ENCODE measurements at places on chromosomes 4 and X.
A peak's percentile ranks its signal among the peaks of the same experiment; 100 is the strongest.

GRCh38 chr4:85717847-85718246 is 242.9 kb downstream of the ARHGAP24 start:
- DNase-seq, result no peak

DNA sequence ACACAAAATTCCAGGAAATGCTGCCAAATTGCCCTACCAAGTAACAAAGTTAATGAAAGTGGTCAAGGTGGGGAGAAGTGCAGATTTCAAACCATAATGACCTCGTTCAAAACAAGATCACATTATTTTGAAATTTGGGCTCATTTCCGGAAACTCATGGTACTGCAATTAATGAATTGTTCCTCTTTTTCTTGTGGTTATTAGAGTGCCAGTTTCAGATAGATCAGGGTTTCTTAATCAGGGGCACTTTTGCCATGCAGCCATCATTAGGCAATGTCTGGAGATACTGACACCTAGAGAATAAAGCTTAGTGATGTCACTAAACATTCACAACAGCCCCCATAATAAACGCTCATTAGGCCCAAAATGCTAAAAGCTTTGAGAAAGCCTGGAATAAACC is 381.5 kb upstream of the GALNT7 start:
- no peak for DNase-seq

- DNase-seq, result no peak
Measured at GRCh38 chrX:16060252-16060651, 63.1 kb upstream of the GRPR start.

GRCh38 chr4:39406763-39407583 is at the start of gene KLB:
Gene KLB (plus strand): TSS chr4:39406930. CDS start chr4:39406950, 20 bp downstream.
- no peak for DNase-seq

DNA sequence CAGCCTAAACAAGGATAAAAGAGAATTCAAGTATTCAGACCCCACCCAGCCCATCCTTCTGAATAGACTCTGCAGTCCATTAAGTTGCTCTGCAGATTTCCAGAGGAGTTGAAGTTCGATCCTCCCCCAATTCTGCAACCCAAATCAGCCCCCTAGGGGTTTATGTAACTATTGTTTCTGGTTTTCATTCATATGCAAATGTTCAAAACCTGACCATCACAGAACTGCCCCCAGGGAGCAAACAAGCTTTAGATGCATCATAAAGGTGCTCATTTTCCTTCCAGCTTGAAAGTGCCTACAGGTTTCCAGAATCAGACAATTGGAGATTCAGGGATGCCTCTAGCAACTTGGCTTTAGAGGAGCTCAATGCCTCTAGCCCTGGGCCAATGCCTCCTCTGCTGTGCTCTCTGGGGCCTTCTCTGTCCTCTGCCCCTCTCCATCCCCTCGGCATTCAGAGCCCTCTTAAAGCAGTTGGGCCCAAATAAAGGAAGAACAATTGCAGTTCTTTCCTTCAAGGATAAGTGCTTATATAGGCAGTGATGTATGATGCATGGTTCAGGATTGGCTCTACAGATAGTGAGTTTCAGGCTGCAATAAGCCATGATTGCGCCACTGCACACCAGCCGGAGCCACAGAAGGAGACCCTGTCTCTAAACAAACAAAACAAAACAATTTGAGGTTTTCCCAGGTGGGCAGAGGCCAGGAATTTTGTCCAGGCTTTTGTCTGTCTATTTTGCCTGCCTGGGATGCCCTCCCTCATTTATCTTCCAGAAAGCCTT is 23.5 kb upstream of the SPINK2 start:
- DNase-seq, result no peak

GRCh38 chr4:159505266-159505975 is 402.5 kb downstream of the RAPGEF2 start:
- DNase-seq, result no peak

DNA sequence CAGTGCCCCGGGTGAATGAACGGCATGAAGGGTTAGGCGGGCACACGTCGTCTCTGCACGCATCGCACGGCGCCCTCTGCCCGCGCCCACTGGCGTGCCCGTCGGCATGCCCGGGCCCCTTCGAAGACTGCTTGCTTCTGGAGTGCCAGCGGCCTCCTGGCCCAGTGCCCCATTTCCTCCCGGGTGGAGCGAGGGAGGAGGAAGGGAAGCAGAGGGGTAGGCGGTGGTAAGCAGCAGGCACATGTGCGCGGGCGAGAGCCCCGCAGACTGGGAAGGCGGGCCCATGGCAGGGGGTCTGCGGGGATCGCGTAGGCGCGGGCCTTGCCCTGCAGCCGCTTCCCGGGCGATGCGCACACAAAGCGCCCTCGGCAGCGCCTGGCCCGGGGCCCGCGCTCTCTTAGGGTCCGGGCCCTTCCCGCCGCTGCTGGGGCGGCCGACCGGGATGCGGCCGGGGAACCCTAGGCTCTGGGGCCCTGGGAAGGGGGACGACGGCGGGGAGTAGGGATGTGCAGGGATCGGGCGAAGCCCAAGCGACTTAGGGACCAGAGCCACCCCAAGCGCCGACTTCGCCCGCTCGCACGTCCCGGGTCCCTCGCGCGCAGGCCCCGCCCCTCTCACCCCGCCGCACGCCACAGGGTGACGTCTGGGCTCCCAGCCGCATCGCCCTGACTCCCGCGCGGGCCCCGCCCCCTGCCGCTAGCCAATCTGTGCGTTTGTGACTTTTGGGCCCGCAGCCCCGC is 866 bp upstream of the EMD start:
- DNase-seq, result peak; percentile 54

DNA sequence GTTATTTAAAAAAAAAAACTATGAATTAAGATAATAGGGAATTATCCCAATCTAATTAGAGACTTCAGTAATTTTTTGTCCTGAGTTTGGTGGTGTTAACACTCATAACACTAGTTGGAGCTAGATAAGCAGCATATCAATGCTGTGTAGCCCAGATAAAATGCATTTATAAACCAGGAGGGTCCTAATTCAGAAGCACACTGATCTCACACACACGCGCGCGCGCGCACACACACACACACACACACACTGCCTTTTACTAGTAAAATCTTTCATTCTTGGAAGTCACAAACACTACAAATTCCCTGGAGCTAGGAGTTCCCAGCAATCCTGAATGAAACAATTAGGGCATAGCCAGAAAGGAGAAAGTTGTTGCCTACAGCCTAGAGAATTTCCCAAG is 3.2 kb downstream of the UNC5C start:
- DNase-seq, result no peak

- DNase-seq, result no peak
Measured at GRCh38 chr4:7679406-7680040, 244.8 kb upstream of the PSAPL1 start.

GRCh38 chrX:57817302-57817701 is 93.0 kb downstream of the ZXDA start:
- DNase-seq, result peak; percentile 2

- DNase-seq, result no peak
Measured at GRCh38 chr4:1237981-1238675, 10.8 kb downstream of the CTBP1 start.

GRCh38 chr4:143616771-143617170 is 83.7 kb downstream of the FREM3 start:
- no peak for DNase-seq

DNA sequence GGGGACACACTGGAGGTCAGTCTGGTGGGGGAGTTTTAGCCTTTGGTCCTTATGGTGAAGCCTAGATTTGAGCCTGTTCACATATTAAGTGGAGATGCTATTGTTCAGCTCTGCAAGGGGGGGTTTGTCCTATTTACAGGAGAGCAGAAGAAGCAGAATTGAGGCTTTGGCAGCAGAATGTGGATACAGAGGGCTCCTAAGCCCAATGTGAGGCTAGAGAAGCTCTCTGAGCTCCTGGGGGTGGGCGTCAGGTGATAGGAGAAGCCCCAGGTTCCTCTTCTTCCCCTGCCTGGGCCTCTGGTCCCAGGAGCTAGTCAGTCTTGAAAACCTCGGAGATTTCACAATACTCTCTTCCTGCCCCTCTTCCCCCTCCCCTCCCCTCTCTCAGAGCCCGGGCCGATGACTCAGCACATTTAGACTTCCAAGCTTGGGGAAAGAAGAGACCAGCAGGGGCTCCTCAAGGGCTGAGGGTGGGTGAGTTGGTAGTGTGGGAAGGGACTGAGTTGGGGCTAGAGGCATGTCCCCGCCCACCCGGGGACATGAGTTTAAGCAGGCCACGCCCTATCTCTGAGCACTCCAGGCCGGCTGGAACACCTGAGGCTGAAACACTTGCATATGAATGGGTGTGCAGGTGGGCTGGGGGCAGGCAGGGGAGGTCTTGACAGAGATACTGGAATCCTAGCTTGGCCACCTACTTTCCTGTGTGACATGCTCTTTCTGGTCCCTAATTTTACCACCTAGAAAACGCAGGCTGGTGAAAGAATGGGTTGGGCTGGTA is 3.4 kb downstream of the TFE3 start:
- DNase-seq, result peak; percentile 92
